ENCODE measurements at places on chromosomes 2 and 18.

- no peak for DNase-seq
Observed at GRCh38 chr18:24015639-24016631, 1.4 kb downstream of the TTC39C start.

DNA sequence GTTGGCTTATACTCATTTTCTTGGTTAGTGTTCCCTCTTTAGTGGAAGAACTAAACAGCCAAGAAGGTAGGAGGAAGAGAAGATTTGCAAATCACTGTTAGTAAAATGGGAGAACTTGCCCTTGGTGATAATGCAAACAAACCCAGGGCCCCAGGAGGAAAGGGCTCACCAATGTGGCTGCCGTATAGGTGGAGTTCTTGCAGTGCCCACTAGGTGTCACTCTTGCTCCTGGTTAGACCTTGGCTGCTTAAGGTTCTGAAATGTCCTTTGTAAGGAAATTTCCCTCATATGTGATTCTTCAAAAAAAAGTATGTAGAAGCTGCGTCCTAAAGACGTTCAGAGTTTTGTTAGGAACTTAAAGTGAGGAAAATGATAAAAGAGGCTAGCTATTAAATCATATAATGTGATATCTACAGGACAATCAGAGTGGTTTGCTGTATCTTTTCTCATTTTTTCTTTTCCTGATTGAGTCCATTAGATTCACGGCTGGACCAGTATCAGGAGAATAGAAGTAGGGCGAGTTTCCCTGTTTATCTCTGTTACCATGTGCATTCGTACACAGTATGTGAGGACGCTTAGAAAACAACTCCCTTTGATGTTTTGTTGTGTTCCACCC, 48.6 kb downstream of the RPIA start:
- DNase-seq, result peak; percentile 74

- DNase-seq, result no peak
Observed at GRCh38 chr2:125313806-125314205, 1288.7 kb downstream of the CNTNAP5 start.

DNA sequence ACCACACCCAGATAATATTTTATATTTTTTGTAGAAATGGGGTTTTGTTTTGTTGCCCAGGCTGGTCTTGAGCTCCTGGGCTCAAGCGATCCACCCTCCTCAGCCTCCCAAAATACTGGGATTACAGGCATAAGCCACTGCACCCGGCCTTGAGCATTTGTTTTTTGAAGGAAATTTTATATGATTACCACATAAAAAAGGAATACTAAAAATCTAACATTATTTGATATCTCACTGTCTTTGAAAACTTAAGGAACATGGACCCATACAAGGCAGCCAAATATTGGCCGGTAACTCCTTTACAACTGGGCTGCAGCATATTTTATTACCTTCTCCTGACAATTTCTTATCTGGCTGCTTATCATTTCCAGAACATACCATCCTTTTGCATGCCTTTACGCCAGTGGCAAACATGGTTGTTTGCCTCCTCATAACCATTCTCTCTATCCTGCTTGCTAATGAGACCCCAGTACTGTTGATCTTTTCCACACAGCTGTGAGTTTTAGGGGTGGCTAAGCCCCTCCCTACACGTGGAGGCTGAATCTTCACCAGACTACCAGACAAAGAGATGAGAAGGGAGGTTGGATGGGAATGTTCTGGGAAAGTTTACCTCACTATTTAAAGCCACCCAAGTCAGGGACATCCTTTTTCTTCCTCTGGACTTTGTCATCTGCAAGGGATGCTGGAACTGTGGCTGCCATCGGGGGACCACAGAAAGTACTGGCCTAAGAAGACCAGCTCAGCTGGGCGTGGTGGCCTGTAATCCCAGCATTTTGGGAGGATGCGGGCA, 157.5 kb downstream of the TGIF1 start:
- no peak for DNase-seq

GRCh38 chr2:134282629-134283400, 28.9 kb downstream of the MGAT5 start:
- DNase-seq, result no peak

GRCh38 chr18:79635427-79635726, 44.2 kb upstream of the CTDP1 start:
- DNase-seq, result no peak

DNA sequence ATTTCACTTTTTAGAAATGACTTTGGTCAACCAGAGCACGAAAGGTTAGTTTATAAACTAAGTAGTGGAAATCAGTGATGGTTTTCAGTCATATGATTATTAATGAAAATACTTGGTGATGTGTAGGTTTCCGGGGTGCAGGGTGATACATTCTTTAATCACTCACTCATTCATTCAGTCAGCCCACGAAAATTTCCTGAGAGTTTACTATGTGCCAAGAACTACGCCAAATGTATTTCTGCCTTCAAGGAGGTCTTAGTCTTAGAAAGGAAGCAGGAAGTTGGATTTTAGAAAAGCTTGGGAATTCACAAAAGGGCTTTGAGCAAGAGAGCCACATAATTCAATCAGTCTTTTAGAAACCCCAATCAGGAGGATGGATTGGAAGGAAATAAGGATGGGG, 543.6 kb downstream of the PLCL1 start:
- DNase-seq, result no peak

DNA sequence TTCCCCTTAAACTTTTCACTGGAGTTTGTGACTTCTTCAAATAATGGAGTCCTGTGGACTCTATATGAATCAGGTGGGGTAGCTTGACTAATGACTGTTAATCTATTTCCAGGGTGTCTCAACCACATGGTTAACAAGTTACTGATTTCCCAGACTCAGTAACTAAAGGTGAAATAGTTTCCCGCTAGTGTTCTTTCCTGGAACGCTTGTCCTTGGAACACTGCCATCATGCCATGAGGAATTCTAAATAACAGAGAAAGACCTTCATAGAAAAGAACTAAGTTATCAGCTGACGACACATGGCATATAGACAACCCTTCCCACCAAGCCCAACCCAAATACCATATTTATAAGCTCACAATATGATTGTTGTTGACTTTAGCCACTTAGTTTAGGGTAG, 1027.9 kb upstream of the FAM98A start:
- peak; percentile 81 for DNase-seq

GRCh38 chr18:26705757-26706156, 157.4 kb upstream of the KCTD1 start:
- DNase-seq, result no peak

DNA sequence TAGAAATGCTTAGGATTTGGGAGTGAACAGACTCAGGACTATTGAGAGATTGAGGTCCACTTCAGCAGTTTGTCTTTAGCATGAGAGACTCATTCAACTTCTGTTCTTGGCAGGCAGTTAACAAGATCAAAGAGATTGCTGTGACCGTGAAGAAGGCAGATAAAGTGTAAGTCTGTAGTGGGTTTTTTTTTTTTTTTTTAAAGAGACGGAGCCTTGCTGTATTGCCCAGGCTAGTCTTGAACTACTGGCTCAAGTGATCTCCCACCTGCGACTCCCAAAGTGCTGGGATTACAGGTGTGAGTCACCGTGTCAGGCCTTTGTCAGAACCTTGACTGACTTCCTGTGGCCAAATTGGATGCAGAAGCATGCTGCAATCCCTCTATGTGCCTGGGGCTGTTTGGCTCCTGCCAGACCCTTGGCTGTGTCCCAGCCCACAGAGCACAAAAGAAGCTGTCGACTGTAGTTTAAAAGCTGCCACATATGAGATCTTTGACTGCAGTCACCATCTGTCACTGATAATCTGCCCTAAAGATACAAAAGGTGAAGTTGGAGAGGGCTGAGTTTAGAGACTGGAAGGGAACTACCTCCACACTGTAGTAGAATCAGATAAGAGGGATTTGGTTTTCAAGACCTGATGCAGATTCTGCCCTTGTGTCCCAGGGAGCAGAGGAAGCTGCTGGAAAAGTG, 9.9 kb downstream of the CCT7 start:
- DNase-seq, result no peak

DNA sequence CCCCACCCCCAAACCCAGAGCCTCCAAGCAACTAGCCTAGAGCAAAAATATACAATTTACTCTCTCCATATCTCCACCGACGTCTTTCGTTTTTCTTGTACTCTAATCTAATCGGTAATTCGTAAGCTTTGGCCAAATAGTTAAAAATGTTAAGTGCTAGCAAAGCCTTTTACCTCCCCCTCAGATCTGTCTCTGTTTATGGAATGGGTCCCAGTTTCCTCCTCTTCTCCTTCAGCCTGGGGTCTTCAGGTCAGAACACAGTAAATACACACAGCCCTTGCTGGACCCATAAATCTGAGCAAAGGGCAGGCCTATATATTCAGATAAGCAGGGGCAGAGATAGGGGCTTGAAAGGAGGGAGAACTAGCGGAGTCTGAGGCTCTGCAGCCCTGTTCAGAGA, 267.4 kb downstream of the MEIS1 start:
- no peak for DNase-seq

DNA sequence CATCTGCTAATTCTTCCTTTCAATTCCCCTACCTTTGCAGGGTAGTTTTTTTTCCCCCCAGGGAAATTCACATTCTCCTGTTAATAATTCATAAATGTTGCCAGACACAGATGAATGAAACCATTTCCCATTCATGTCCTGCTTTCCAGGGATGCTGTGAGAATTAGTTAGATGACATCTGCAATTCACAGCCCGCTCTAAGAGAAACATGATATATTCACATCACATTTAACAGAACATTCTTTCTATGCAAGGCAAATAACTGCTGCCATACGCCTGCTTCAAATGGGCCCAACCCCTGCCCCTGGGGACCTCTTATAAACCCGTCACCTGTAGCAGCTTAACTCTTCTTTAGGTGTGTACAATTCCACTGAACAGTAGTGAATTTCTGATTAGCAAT, 110.6 kb upstream of the CTAGE1 start:
- no peak for DNase-seq

DNA sequence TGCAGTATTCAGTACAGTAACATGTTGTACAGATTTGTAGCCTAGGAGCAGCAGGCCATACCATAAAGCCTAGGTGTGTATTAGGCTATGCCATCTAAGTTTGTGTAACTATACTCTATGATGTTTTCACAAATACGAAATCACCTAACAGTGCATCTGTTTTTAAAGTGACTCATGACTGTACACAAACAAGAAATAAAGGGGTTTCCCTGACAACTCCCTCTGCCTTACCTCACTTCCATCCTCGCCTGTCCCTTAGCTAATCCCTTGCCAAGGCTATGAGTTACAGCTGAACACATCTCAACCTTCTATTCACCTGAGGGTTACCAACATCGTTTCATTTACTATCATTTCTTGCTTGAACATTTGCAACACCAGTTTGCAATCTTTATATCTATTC, 78.6 kb upstream of the RPRM start:
- DNase-seq, result no peak

- DNase-seq, result no peak
Observed at GRCh38 chr2:200379481-200380090, 73.1 kb downstream of the SPATS2L start.

DNA sequence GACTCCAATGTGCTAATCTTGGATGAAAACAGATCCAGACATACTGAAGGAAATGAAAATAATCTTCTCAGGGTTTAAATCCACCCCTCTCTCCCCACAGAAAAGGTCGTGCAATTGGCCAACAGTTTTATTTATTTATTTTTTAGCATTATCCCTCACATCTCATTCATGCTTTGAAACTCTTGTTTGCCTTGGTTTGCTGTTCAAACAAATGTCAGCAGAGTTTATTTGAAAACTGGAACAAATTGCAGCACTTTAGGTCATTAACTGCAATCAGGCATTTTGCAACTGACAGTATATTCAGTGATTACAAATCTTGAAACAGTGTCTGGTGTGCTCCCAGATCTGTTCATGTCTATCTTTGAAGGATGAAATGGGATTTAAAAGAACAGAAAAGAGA, 220.6 kb downstream of the SLC4A10 start:
- no peak for DNase-seq

DNA sequence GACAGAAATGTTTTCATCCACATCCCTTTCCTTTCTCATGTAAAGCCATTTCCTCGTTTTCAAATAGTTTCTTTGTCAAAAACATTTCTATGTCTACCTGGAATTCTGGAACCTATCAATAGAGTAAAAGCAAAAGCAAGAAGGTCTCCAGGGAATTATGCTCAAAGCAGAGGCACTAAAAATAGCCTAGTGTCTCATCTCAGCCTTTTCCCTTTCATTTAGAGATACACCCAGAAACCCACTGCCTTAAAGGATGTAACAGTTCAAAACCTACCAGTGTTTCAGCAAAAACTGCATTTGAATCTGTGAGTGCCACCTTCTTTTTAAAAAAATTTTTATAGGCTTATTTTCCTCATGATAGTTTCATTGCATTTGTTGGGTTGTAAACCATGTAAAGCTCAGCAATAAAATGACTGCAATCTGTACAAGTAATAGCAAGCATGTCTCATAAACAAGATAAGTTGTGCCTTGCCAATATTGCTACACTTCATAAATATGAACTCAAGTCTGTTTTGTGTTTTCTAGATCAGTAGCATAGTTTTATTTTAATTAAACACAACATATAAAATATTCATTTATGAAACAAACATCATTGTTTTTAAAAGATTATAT, 927.3 kb upstream of the ACVR2A start:
- no peak for DNase-seq

DNA sequence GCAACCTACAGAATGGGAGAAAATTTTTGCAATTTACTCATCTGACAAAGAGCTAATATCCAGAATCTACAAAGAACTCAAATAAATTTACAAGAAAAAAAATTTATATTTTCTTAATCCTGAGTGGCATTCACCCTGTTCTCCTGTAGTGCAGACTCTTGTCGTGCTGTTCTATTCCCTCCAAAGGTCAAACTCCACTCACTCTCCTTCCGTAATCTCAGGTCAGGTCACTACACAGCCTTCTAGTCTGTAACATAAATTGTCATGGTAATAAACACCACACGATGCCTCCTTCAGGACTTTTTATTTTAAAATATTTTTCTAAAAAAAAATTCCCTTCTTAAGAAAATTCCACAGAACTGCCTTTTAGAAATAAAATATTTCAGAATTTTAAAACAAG, 417.9 kb upstream of the GCFC2 start:
- DNase-seq, result peak; percentile 36
